ENCODE measurements at places on chromosomes 13 and 19.
A peak's percentile ranks its signal among the peaks of the same experiment; 100 is the strongest.

DNA sequence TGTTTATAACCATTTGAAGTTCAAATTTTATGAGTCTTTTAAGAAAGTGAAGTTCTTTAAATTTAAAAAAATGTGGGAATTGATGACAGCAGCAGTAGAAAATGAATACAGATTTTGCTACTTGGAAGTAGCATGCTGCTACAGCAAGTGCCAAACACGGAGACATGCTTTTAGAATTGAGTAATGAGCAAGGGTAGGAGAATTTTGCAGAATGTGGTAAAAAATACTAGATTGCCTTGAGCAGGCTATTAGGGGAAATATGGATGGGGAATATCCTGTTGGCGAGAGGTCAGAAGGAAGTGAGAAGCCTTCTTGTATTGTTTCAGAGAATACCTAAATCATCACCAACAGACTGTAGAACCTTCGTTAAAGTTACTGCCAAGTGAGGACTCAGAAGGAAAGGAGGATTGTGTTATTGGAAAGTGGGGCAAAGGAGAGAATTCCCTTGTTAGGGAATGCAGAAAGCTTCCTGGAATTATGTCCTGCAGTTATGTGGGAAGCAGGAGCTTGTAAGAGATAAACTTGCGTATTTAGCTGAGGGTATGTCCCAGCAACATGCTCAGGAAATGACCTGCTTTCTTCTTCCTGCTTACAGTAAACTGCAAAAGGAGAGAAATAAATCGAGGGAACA lies 32.4 kb upstream of the OXGR1 start:
- peak; percentile 72 for DNase-seq

GRCh38 chr13:38543561-38543960 lies 143.3 kb upstream of the FREM2 start:
- DNase-seq: no peak

- no peak for DNase-seq
Observed at GRCh38 chr19:45103156-45103507, 10.2 kb downstream of the PPP1R37 start.

GRCh38 chr13:51614350-51614786 lies 30.1 kb downstream of the WDFY2 start:
- DNase-seq: peak; percentile 92

- DNase-seq: no peak
Observed at GRCh38 chr19:4445963-4446703, 11.5 kb downstream of the UBXN6 start.

DNA sequence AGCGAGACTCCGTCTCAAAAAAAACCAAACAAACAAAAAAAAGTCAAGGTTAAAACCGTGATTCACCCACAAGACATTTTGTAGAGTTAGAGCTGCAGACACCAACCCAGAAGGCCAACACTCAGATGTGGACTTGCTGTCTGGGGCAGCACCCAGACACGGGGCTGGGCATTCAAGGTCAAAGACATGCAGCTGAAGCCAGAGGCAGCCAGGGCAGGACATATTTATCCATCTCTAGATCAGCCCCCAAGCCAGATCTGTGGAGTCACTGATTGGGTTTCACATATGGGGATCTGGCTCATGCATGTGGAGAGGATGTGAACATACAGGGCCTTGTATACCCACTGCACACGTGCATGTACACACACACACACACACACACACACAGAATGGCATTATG lies 3.6 kb downstream of the KLK15 start:
- DNase-seq: no peak

DNA sequence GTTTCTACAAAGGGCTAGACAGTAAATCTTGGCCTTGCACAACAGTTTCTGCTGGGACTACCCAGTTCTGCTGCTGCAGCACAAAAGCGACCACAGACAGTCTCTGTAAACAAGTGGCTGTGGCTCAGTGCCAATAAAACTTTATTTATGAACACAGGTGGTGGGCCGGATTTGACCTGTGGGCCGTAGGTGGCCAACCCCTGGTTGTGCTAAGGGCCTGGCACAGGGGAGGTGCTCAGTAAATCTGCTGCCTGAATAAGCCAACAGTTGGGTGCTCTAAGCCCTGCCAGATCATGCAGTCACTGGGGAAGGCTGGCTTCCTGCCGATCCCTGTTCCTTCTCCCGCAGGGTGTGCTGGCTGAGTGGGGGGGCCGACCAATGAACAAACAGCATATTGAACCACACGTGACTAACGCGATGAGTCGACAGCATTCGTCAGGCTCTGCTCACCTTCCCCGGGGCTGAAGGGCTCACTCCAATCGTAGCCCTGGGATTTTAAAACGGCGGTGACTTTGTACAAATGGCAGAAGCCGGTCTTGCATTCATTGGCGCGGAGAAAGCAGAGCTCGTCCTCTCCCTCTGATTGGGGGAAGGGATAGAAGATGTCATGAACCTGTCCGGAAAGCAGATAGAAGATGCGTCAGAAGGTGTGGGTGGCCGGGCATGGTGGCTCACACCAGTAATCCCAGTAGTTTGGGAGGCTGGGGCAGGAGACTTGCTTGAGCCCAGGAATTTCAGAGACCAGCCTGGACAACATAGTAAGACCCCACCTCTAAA lies 24.3 kb upstream of the MYDGF start:
- peak; percentile 99 for DNase-seq

GRCh38 chr13:29920025-29920643 lies 69.7 kb upstream of the UBL3 start:
- DNase-seq: no peak

- DNase-seq: no peak
Observed at GRCh38 chr13:73341748-73342147, 282.9 kb downstream of the KLF5 start.

DNA sequence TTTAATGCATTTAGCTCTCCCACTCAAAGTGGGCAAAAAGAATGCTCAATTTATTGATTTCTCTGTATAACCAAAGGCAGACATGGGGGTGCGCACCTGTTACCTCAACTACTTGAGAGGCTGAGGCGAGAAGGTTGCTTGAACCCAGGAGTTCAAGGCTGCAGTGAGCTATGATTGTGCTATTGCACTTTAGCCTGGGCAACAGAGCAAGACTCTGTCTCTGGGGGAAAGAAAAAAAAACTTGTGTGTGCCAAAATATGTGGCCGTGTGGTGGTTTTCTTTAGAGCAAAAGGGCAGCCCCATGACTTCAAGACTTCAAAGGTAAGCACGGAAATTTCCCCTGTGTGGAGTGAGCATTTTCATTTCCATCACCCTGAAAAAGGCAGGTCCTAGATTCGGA lies 81.9 kb downstream of the IPO5 start:
- no peak for DNase-seq

- DNase-seq: peak; percentile 39
Observed at GRCh38 chr19:17370026-17370587, 7.0 kb downstream of the PLVAP start.

DNA sequence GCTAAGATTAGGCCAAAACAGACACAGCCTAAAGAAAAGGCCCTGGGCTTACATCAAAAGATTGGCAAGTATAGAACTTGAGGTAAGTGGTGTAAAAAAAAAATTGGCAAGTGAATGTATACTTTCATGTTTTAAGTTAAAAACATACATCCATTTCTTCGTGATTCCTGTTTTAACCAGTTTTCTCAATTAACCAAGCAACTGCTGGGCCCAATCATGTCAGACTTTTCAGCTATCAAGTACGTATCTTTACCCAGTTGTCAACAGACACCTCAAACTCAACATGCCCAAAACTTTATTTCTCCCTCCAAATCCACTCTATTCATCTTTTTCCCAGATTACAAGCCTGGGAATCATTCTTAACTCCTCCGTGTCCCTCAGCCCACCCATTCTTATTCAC lies 1.0 kb downstream of the PCID2 start:
- DNase-seq: no peak

GRCh38 chr13:114044486-114044885 lies 70.6 kb upstream of the C13orf46 start:
- no peak for DNase-seq

- DNase-seq: no peak
Observed at GRCh38 chr19:23440791-23441190, 45.5 kb upstream of the ZNF91 start.

DNA sequence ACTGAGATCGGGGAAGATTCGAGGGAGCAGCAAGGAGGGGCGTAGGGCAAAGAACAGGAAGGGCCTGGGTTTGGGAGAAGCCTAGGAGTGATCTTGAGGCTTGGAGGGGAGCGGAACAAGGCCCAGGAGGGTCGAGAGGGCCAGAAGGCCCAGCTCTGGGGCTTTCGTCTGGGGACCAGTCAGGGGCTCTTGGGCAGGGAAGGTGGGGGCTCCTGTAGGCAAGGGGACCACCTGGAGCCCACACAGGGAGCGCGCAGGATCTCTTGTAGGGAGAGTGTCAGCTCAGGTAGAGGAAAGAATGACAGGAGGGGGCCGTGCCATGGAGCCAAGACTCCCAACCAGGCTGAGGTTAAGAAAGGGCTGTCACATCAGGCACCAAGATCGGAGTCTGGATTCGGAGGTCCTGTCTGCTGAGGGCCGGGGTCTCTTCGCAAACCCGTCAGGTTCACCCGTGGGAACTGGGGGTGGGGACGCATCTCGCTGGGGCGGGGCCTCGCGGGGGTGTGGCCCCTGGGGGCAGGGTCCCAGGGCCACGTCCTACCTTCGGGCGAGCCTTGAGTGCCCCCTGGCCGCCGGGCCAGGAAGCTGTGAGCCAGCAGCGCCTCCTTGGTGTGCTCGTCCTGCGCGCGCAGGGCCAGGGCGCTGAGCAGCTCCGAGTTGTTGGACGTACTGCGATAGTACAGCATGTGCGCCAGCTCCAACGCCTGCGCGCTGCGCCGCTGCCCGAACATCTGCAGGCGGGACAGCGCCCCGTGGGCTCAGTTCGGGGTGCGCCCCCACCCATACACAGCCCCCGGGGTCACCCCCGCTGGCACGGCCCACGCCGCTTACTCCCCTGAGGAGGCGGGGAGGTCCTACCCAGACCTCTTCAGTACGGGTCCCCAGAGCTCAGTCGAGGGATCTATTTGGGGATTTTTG lies 8.4 kb downstream of the EMP3 start:
- DNase-seq: peak; percentile 51

- peak; percentile 45 for DNase-seq
Observed at GRCh38 chr13:31167490-31167889, 5.8 kb upstream of the HSPH1 start.

DNA sequence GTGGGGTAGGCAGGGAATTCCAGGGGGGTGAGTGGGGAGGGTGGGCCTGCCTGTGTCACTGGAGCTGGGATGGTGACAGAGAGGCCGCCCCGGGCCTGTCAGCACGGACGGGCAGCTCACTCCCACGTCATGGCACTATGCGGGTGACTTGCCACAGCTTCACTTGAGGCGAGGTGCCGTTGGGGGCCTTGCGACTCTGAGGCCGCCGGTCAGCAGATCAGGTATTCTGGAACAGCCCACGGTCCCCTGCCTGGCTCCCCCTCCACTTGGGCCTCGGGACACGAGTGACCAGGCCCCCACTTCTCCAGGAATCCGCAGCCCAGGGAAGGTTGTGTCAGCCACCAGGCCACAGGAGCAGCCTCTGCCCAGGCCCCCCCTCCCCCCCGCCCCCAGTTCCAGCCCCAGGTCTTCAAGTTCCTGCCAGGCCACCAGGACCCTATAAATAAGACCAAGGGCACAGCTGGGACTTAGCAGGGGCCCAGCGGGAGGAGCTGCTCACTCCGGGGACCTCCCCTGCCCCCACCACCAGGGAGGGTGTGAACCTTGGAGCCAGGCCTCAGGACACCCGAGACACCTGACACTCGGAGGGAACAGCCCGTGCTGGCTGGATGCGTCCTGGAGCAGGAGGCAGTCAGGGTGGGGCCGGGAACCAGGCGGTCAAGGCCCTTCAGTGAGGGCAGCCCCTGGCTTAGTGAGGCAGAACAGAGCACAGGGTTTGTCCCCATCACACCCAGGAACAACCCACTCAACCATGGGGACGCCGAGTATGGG lies 2.7 kb upstream of the MIDN start:
- DNase-seq: no peak

- no peak for DNase-seq
Observed at GRCh38 chr19:19067276-19068072, 3.7 kb downstream of the SLC25A42 start.

- DNase-seq: peak; percentile 81
Observed at GRCh38 chr19:2391118-2391725, 31.2 kb downstream of the TMPRSS9 start.

GRCh38 chr13:30584051-30584731 lies 33.5 kb upstream of the USPL1 start:
- no peak for DNase-seq

DNA sequence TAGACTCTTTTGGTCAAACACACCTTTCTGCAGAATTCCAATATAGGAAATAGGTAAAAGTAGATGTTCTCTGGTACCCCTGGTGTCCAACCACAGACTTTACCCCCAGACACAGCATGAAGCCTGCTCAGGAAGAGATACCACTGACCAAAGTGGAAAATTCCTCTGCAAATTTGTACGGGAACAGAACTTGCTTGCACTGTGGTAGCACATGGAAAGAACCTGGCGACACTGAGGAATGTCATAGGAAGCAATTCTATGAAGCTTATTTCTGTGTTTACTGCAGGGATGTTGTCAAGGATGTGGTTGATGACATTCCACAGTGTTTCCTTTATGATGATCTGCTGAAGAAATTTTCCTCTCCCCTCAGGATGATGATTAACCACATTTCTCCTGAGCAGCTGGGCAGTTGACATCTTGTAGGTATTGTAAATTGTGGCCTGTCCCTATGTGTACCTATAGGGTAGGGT lies 48.9 kb upstream of the TNFSF11 start:
- DNase-seq: peak; percentile 40

DNA sequence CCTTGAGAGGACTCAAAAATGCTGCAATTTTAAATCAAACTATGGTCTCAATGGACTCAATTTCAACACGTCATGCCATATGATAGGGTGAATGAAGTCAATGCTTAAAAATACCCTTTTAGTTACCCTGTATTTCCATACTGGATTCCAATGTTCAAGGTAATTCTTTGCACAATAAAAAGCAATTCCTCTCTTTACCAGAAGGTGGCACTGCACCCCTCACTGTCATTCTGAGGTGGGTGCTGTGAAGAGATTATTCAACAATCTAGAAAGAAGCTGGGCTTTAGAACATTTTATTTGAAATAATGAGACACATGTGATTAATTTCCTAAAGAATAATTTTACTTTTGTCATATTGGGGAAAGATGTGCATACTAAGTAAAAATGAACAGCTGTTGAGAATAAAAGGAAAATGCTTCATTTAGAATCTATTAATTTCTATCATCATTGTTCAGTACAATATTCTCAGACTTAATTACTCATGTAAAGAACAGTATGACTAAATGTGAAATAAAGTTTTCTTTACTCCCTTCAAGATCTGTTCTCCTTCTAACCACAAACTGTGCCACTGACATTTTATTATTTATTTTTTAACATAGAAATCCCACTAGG lies 789.1 kb downstream of the GPC5 start:
- DNase-seq: peak; percentile 24

GRCh38 chr13:59477011-59477410 lies 686.7 kb downstream of the DIAPH3 start:
- DNase-seq: no peak

GRCh38 chr13:76516013-76516412 lies 370.2 kb downstream of the KCTD12 start:
- no peak for DNase-seq

DNA sequence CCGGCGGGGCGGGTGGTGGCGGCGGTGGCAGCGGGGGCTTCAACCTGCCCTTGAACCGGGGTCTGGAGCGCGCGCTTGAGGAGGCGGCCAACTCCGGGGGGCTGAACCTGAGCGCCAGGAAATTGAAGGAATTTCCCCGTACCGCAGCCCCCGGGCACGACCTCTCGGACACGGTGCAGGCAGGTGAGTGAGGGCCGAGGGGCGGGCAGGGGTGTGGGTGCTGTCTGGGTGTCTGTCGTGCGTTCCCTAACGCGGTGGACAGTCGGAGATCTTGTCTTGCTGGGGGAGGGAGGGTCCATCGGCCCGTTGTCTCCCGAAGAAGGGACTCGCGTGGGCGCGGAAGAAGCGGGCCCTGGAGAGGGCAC lies 533 bp downstream of the LRCH1 start:
- DNase-seq: no peak

Measured in dermis microvascular lymphatic vessel endothelial cell (primary cell).